H7 (cell line): ENCODE measurements at places on chromosomes 6 and 20. TPM values are rescaled to one million over a fixed set of nuclear protein-coding genes. Genes with fewer than 3 reads are reported as not detected.
A peak's percentile ranks its signal among the peaks of the same experiment; 100 is the strongest.

DNA sequence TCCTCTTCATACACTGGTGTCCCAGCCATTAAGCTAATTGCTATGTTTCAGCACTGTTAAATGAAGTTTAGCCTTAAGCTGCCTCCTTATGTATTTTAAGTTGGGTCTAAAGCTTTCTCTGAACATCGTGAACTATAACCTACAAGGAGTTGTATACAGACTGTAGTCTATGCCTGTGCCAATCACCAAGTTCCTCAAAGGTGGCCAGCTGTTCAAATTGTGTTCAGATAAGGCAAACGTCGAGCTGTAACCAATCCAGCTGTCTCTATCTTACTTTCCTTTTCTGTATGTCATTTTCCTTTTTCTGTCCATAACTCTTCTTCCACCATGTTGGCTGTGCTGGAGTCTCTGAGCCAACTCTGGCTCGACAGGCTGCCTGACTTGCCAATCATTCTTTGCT is 199.6 kb downstream of the OGFRL1 start:
- DNase-seq: no peak

DNA sequence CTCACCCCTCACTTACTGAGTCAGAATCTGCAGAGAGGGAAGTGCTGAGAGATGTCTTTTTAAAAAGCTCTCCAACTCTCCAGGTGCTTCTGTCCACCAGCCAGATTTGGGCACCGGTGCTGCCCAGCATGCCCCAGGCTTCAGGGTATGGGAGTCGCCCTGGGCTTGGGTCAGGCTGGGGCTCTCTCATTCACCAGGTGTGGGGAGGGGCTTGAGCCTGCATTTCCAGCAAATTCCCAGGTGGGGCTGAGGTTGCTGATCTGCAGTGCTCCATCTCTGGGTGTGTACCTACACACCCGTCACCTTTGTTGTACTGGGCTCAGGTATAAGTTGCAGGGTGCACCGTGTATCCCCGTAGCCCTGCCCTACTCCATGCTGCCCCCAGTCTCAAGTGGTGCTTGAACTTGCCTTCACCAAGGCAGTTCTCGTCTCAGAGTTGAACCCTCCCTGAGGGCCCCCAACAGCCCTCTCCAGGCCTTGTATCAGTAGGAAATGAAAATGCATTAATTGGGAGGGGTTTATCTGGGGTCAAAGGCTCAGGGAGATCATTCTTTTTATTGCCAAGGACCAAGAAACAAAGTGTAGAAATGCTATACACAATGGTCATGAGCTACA is 23.5 kb downstream of the PPP1R3G start:
- peak; percentile 51 for DNase-seq

- no peak for DNase-seq
Measured at GRCh38 chr6:22249711-22250350, 47.0 kb downstream of the PRL start.

The PROKR2 gene
- 0.74 and 1.2 TPM in 2 replicates for total RNA-seq
